ENCODE measurements at places on chromosomes 16 and 17.

DNA sequence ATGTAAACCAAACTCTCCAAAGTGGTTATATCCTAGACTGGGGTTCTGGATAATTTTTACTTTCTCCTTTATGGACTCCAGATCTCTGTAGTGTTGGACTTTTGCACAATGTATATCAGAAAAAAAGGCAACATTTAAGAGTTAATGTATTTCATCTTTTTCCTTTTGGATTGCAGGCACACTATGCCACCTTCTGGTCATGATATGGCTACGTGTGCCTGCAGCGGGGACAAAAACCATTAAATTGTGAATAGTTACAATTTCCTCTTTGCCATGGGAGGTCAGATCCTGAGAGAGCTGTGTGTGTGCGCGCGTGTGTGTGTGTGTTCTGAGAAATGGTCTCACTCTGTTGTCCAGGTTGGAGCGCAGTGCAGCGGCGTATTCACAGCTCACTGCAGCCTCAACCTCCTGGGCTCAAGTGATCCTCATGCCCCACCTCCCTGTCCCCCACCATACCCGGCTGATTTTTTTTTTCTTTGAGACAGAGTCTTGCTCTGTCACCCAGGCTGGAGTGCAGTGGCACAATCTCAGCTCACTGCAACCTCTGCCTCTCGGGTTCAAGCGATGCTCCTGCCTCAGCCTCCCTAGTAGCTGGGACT is 4.3 kb upstream of the SGF29 start:
- DNase-seq = no peak

GRCh38 chr17:55452139-55452790 is 30.6 kb upstream of the MMD start:
- DNase-seq = no peak

- no peak for DNase-seq
These were observed 1965.9 kb downstream of the TP53TG3F start for GRCh38 chr16:35425270-35425669.

DNA sequence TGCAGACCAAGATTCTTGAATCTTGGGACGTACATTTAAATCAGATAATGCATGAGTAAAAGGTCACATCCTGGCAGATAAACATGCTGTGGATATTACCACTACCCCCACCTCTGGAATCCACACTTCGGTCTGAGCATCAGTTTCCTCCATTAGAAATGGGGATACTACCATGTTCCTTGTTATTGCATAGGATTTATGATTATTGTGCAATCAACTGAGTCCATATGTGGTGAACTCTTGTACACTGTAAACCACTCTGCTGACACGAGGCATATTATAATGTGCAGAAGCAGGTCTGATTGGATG is 108.7 kb downstream of the VAT1L start:
- no peak for DNase-seq

GRCh38 chr16:275786-276232 is at the start of gene RGS11:
Gene RGS11, minus strand, starts transcription at chr16:275944. Its CDS starts 33 bp downstream, at chr16:275911.
- no peak for DNase-seq

Measured in activated naive CD4-positive, alpha-beta T cell (primary cell).